Colonic mucosa (tissue), 4 donors: ENCODE measurements at places on chromosomes 11 and 22. TPM values are rescaled to one million over a fixed set of nuclear protein-coding genes. Genes with fewer than 3 reads are reported as not detected.
A peak's percentile ranks its signal among the peaks of the same experiment; 100 is the strongest.

The TMEM45B gene
- 191 TPM for total RNA-seq

The SYNGR1 gene
- total RNA-seq: 1.8 TPM

The CBLIF gene
- not detected for total RNA-seq

The SMC1B gene
- 0.15 TPM for total RNA-seq

The SCGB1D2 gene
- total RNA-seq: not detected

The SYCE3 gene
- not detected for total RNA-seq

DNA sequence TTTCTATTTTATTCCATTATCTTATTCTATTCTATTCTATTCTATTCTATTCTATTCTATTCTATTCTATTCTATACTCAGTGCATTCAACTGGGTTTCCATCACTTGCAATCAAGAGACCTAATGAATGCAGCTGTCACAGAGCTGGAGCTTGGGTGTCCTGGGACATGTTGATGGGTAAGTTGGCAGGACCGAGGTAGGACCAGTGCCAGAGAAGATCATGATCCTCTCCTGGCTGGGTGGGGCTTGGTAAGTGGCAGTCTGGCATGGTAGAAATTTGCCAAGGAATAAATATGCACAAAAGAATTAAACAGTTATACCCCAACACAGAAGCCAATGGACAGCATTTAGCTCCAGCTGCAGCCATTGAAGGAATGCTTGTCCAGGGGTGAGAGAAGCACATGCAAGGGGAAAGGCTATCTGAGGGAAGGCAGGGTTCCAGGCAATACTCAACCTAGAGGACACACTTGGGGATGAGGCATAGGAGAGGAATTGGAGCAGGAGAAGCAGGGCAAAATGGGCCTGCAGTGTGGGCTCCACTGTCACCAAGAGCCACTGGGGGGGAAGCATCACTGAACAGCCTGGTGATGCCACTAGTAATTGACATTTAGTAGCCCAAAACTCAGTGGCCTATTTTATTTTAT is 97.0 kb upstream of the CD82 start:
- no peak for DNase-seq
- H3K4me1 ChIP-seq: no peaks in the 10 kb centered on the region
- H3K4me3 ChIP-seq: no peak overlapping the region

- no peak overlapping the region for H3K27ac ChIP-seq
- H3K4me3 ChIP-seq: no peak overlapping the region
- DNase-seq: no peak
Measured at GRCh38 chr22:41561335-41561734, 525 bp downstream of the CSDC2 start.

DNA sequence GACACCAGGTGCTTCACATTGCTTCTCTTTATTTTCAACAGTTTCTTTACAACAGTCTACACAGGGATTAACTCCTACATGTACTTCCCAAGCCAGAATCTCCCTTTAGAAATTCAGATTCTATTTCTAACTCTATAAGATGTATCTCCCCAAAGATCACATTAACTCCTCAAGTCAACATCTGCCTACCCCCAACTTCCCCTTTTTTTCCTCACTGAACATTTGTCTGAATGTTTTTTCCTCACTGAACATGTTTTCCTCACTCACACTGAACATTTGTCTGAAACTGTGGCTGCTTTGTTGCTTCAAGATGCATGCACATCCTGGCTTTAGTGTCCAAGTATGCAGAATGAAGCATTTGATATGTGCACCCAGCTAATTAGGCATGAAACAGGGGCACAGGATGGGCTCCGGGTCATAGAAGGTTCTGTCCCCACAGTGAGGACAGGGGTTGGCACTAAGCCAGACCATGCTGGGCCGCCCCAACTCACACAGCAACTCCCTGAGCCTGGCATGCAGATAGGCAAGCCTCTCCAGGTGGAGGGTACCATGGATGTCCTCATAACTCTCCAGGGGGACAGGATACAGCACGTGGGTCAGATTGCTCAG is 11.3 kb downstream of the PRAME start:
- H3K27ac ChIP-seq: no peak overlapping the region
- no peak for DNase-seq
- no peaks in the 10 kb centered on the region for H3K4me1 ChIP-seq
- H3K27me3 ChIP-seq: no peaks in the 10 kb centered on the region
- no peaks in the 10 kb centered on the region for H3K36me3 ChIP-seq
- H3K4me3 ChIP-seq: no peak overlapping the region

DNA sequence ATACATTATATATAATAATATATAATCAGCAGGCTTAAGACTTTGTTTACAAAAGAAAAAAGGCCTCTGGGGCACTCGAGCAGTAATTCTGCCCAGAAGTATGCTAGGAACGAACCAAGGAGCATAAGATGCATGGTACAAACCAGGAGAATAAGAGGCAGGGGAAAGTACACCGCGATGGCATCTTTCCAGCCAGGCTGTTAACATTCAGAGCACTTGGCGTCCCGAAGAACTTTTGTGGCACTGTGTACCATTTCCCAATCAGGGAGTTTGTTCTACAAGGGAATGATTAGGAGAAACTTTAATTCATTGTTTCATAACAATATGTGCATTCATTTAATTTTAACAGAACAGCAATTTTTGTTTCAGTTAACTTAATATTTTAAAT is 125.1 kb downstream of the WT1 start:
- H3K27ac ChIP-seq: no peak overlapping the region
- H3K27me3 ChIP-seq: no peaks in the 10 kb centered on the region
- no peaks in the 10 kb centered on the region for H3K36me3 ChIP-seq
- H3K4me3 ChIP-seq: no peak overlapping the region
- H3K4me1 ChIP-seq: no peaks in the 10 kb centered on the region

- H3K27me3 ChIP-seq: no peaks in the 10 kb centered on the region
- H3K4me1 ChIP-seq: no peaks in the 10 kb centered on the region
- H3K4me3 ChIP-seq: no peak overlapping the region
- no peaks in the 10 kb centered on the region for H3K36me3 ChIP-seq
- H3K27ac ChIP-seq: peak overlapping the region; percentile 89
Measured at GRCh38 chr11:69480547-69481392, 693 bp upstream of the LINC01488 start.

- no peaks in the 10 kb centered on the region for H3K4me1 ChIP-seq
- no peak for DNase-seq
- H3K4me3 ChIP-seq: no peak overlapping the region
- no peaks in the 10 kb centered on the region for H3K36me3 ChIP-seq
- H3K27me3 ChIP-seq: no peaks in the 10 kb centered on the region
Measured at GRCh38 chr11:46465683-46466082, 74.1 kb upstream of the CHRM4 start.

GRCh38 chr11:9899676-9900075 is 235.8 kb downstream of the SWAP70 start:
- H3K36me3 ChIP-seq: no peaks in the 10 kb centered on the region
- no peak overlapping the region for H3K27ac ChIP-seq
- no peak for DNase-seq
- no peak overlapping the region for H3K4me3 ChIP-seq
- no peaks in the 10 kb centered on the region for H3K27me3 ChIP-seq
- H3K4me1 ChIP-seq: no peaks in the 10 kb centered on the region

GRCh38 chr11:83302151-83302550 is 16.0 kb upstream of the CCDC90B start:
- no peaks in the 10 kb centered on the region for H3K36me3 ChIP-seq
- H3K27ac ChIP-seq: no peak overlapping the region
- H3K4me3 ChIP-seq: no peak overlapping the region
- H3K4me1 ChIP-seq: no peaks in the 10 kb centered on the region
- H3K27me3 ChIP-seq: no peaks in the 10 kb centered on the region
- no peak for DNase-seq

- DNase-seq: no peak
- no peak overlapping the region for H3K27ac ChIP-seq
Measured at GRCh38 chr22:17964156-17964555, 60.2 kb downstream of the MICAL3 start.

- H3K27ac ChIP-seq: no peak overlapping the region
- H3K4me1 ChIP-seq: no peaks in the 10 kb centered on the region
- no peaks in the 10 kb centered on the region for H3K36me3 ChIP-seq
- DNase-seq: no peak
- H3K4me3 ChIP-seq: no peak overlapping the region
Measured at GRCh38 chr11:88117281-88117858, 57.9 kb downstream of the RAB38 start.

DNA sequence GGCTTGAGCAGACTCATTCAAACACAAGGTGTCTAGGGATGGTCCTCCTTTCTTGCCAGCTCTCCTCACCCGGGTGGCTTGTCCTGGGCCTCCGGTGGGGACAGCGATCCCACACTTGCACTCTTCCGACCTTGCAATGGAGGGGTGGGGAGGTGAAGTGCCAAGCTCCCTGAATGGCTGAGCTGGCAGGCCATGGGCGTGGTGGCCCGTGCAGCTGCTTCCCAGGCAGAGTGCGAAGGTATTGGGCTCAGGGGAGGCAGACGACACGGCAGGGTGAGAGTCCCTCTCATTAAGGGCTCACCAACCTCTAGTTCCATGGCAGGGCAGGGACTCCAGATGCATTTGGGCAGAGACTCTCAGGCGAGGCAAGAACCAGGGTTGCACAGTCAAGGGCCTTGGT is 11.0 kb upstream of the RASL10A start:
- H3K4me3 ChIP-seq: no peak overlapping the region
- H3K36me3 ChIP-seq: peaks cover 7% of the 10 kb centered on the region
- no peaks in the 10 kb centered on the region for H3K27me3 ChIP-seq
- H3K4me1 ChIP-seq: no peaks in the 10 kb centered on the region
- DNase-seq: no peak

GRCh38 chr11:122354025-122354697 is 238.1 kb upstream of the BLID start:
- no peak overlapping the region for H3K4me3 ChIP-seq
- no peaks in the 10 kb centered on the region for H3K27me3 ChIP-seq
- H3K4me1 ChIP-seq: no peaks in the 10 kb centered on the region
- no peak overlapping the region for H3K27ac ChIP-seq
- no peak for DNase-seq
- no peaks in the 10 kb centered on the region for H3K36me3 ChIP-seq

GRCh38 chr11:130125638-130126037 is 33.9 kb upstream of the ST14 start:
- H3K36me3 ChIP-seq: peaks cover 8% of the 10 kb centered on the region
- H3K27ac ChIP-seq: no peak overlapping the region

- no peak overlapping the region for H3K4me3 ChIP-seq
- H3K36me3 ChIP-seq: no peaks in the 10 kb centered on the region
- H3K27me3 ChIP-seq: no peaks in the 10 kb centered on the region
- no peak overlapping the region for H3K27ac ChIP-seq
- H3K4me1 ChIP-seq: no peaks in the 10 kb centered on the region
- no peak for DNase-seq
Measured at GRCh38 chr11:20022363-20023081, 137.8 kb downstream of the DBX1 start.

DNA sequence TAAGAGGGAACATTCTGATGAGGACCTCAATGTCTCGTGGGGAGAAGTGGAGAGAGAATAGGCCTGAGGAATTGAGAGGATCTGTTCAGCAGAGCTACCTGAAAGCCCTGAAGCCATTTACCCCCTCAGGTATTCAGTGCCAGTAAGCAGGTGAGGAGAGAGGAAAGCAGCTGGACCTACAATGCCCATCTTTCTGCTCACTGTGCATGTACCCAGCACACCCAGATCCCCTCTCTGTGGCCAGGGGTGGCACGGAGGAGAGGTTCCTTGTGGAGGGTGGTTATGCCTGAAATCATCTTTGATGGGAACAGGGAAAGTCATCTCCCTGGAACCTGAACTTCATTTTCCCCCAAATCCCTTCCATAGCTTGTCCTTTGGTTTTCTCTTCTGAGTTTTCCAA is 277.8 kb upstream of the B3GAT1 start:
- DNase-seq: no peak
- no peaks in the 10 kb centered on the region for H3K27me3 ChIP-seq
- H3K36me3 ChIP-seq: no peaks in the 10 kb centered on the region
- H3K27ac ChIP-seq: no peak overlapping the region
- no peak overlapping the region for H3K4me3 ChIP-seq

DNA sequence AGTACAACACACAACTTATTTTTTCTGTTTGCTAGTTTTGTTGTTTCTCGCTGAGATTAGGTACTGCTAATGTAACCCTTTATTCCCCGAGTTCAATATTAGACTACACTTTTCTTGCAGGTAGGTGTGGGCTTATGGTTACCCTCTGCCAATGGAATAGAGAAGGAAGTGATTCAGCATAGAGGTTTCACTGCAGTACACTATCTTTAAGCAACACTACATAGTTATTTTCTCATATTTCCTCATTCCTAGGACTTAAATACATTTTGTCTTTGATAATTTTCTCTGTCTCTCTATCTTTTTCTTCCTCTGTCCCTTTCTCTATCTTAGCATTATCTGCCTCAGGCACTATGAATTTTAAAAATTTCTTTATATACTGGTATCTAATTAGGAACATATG is 791.0 kb downstream of the FAM181B start:
- H3K36me3 ChIP-seq: no peaks in the 10 kb centered on the region
- H3K27me3 ChIP-seq: no peaks in the 10 kb centered on the region
- H3K4me1 ChIP-seq: no peaks in the 10 kb centered on the region
- no peak for DNase-seq

GRCh38 chr11:123428116-123428715 is 1.9 kb upstream of the GRAMD1B start:
- no peak overlapping the region for H3K27ac ChIP-seq
- H3K4me3 ChIP-seq: no peak overlapping the region
- no peak for DNase-seq
- H3K27me3 ChIP-seq: no peaks in the 10 kb centered on the region
- no peaks in the 10 kb centered on the region for H3K4me1 ChIP-seq

GRCh38 chr11:42023267-42023666 is 563.8 kb upstream of the LRRC4C start:
- H3K27ac ChIP-seq: no peak overlapping the region
- no peaks in the 10 kb centered on the region for H3K27me3 ChIP-seq
- DNase-seq: no peak

- no peaks in the 10 kb centered on the region for H3K4me1 ChIP-seq
- no peaks in the 10 kb centered on the region for H3K36me3 ChIP-seq
- no peak for DNase-seq
- no peaks in the 10 kb centered on the region for H3K27me3 ChIP-seq
- H3K4me3 ChIP-seq: no peak overlapping the region
Measured at GRCh38 chr22:47189056-47189916, 426.8 kb downstream of the TBC1D22A start.

GRCh38 chr22:30728826-30729225 is 34.2 kb downstream of the OSBP2 start:
- H3K4me1 ChIP-seq: no peaks in the 10 kb centered on the region
- no peak for DNase-seq
- H3K27ac ChIP-seq: no peak overlapping the region

DNA sequence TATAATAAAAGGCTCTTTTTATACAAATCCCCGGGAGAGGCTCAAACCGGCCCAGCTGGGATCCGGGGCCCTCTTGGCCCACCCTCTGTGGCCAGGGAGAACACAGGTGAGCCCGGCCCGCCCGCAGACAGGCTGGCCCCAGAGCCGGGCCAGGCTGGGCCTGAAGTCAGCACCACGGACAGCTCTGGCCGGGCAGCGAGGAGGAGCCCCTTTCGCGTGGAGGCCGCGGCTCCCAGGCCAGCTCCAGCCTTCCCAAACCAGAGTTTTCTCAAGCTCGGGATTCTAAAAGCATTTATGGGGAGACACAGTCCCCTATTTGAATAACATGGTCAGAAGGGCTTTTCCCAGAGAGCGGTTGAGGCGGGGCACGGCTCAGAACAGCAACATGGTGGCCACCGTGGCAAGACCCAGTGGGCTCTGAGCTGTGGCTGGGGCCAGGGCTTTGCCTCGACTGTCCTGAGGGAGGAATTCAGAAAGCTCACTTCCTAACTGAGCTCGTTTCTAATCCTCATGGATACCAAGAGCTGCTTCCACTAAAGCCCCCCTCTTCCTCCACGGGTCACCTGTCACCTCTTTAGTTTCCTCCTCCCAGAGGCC is 115.4 kb downstream of the BRD1 start:
- no peak for DNase-seq
- H3K4me3 ChIP-seq: no peak overlapping the region
- no peaks in the 10 kb centered on the region for H3K4me1 ChIP-seq

- peaks cover 4% of the 10 kb centered on the region for H3K4me1 ChIP-seq
- no peak for DNase-seq
- no peak overlapping the region for H3K4me3 ChIP-seq
- no peaks in the 10 kb centered on the region for H3K36me3 ChIP-seq
- H3K27me3 ChIP-seq: no peaks in the 10 kb centered on the region
Measured at GRCh38 chr22:28223826-28224225, 304.8 kb upstream of the PITPNB start.
